Femur (tissue), 1 donor: ENCODE measurements at places on chromosomes 6 and 20.

- no peak for DNase-seq
Measured at GRCh38 chr6:41970436-41970846, 28.8 kb upstream of the CCND3 start.

DNA sequence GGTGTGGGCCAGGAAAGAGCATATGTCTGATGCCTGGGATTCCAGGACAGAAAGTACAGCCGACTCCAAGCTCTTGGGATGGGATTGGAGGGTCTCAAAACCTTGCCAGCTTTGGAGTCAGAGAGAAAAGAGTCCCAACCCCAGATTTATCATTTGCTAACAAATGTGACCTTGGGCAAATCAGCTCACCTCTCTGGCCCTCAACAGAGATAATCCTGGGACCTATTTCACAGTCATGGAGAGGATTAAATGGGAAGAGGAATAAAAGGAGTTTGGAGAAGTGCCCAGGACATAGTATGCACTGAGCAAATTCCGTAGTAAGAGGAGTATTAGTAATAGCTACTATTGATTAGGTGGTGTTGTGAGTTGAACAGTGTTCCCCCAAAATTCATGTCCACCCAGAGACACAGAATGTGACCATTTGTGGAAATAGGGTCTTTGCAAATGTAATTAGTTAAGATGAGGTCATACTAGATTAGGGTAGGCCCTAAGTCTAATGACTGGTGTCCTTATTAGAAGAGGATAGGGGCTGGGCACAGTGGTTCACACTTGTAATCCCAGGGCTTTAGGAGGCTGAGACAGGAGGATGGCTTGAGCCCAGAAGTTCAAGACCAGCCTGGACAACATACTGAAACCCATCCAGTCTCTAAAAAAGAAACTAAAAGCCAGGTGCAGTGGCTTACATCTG is 17.1 kb downstream of the RIPOR3 start:
- DNase-seq: no peak

DNA sequence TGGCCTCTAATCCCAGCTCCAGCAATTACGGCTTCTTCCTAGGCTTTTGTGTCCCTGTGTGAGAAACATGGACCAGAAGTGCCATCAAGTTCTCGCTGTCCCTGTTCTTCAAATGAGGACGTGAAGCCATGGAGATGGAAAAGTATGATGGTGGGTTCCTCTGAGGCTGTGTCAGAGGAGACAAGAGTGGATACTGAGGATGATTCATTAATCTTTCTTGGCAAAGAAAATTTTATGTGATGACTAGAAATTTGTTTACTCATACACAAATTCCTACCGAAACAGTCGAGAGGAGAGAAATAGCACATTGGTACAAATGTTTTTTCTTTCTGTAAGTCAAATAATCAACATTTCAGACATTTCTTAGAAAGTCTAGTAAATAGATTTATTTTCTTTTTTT is 35.0 kb upstream of the PNRC1 start:
- no peak for DNase-seq

DNA sequence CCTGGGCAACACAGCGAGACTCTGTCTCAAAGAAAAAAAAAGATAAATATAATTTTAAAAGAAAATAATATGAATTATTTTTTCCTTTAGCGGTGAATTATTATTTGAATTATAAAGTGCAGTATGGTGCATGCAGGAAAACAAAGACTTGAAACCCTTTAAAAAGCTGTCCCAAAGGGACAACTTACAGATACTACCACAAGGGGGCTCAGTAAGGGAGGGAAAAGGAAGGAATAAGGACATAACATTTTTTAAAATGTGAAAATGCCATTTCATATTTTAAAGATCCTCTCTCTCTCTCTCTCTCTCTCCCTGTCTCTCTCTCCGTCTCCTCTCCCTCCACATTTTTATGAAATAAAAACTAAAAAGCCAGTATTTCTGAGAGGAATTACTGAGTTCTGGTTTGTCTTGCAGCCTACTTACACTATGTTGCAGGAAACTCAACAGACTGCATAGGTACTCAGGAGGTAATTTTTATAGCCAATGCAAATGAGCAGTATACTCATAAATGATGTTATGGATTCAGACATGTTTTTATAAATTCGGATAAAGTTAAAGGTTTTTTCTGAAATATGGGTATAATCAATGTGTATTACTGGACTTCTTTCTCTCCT is 455.0 kb upstream of the GJE1 start:
- no peak for DNase-seq

- no peak for DNase-seq
Measured at GRCh38 chr20:1875762-1876161, 19.4 kb upstream of the SIRPA start.

DNA sequence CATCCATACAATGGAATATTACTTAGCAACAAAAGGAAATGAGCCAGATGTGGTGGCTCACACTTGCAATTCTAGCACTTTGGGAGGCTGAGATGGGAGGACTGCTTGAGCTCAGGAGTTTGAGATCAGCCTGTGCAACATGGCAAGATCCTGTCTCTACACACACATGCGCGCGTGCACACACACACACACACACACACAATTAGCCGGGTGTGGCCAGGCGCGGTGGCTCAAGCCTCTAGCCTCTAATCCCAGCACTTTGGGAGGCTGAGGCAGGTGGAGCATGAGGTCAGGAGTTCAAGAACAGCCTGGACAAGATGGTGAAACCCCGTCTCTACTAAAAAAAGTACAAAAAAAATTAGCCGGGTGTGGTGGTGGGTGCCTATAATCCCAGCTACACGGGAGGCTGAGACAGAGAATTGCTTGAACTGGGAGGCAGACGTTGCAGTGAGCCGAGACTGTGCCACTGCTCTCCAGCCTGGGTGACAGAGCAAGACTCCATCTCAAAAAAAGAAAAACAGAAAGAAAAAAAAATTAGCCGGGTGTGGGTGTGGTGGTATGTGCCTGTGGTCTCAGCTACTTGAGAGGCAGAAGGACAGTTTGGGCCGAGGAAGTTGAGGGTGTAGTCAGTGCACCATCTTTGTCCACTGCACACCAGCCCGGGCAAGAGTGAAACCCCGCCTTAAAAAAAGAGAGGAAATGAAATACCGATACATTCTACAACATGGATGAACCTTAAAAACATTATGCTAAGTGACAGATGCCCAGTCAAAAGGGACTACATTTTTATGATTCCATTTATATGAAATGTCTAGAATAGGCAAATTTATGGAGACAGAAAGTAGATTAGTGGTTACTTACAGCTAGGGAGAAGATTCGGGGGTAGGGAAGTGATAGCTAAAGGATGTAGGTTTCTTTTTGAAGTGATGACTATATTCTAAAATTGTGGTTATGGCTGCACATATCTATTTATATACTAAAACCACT is 52.5 kb downstream of the RBL1 start:
- no peak for DNase-seq

- no peak for DNase-seq
Measured at GRCh38 chr6:98486057-98486456, 348.3 kb upstream of the POU3F2 start.

GRCh38 chr6:26519359-26519758 is 18.8 kb upstream of the HMGN4 start:
- DNase-seq: no peak

DNA sequence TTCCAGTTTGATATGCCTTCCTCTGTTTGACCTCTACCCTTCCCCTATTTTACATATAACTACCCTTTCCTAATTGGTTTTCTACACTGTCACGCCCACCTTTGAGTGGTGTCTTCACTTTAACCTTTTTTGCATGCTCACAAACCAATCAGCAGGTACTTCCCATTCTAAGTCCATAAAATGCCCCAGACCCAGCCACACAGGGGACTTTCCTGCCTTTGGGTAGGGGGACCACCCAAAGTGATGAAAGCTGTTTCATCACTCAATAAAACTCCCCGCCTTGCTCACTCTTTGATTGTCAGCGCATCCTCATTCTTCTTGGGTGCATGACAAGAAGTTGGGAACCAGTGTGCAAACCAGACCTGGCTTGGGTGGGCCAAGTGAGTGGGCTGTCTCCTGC is 20.5 kb upstream of the SNRPC start:
- DNase-seq: no peak

- no peak for DNase-seq
Measured at GRCh38 chr20:41223112-41223511, 85.8 kb downstream of the PLCG1 start.

- DNase-seq: no peak
Measured at GRCh38 chr6:12335131-12335527, 45.0 kb downstream of the EDN1 start.

GRCh38 chr6:30452736-30453507 is 36.4 kb upstream of the HLA-E start:
- DNase-seq: no peak

DNA sequence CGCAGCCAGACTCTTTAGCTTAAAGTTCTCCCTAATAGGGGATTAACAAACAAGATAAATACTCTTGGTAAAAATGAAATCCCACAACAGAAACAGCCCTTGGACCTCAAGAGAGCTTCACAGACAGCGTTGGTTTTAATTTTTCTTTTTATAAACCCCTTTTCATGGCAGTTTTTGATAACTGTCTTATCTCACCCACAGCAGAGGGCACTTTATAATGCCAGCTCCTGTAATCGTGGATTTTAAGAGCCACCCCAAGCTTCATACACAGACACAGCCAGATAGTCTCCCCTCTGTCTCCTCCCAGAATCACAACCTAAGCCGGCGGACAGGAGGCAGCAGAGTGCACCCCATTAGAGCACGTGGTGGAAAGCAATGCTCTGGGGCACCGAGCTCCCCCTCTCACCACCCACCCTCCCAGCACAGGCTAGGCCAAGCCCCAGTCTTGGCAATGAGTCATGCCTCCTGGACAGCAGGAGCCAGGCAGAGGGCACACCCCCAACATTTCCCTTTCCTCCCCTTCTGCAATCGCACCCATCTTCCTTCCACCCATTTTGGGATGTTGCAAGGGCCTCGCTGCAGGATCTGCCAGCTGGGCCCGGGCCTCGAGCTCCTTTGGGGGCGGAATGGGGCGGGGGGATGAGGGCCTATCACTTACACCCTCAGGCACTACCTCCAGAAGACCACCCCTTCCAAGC is 2.4 kb downstream of the JAG1 start:
- DNase-seq: peak; percentile 89

GRCh38 chr6:139569566-139569965 is 195.1 kb upstream of the CITED2 start:
- no peak for DNase-seq

GRCh38 chr6:122758927-122759334 is 20.6 kb upstream of the FABP7 start:
- DNase-seq: no peak

- no peak for DNase-seq
Measured at GRCh38 chr6:38279963-38280588, 359.7 kb downstream of the BTBD9 start.

DNA sequence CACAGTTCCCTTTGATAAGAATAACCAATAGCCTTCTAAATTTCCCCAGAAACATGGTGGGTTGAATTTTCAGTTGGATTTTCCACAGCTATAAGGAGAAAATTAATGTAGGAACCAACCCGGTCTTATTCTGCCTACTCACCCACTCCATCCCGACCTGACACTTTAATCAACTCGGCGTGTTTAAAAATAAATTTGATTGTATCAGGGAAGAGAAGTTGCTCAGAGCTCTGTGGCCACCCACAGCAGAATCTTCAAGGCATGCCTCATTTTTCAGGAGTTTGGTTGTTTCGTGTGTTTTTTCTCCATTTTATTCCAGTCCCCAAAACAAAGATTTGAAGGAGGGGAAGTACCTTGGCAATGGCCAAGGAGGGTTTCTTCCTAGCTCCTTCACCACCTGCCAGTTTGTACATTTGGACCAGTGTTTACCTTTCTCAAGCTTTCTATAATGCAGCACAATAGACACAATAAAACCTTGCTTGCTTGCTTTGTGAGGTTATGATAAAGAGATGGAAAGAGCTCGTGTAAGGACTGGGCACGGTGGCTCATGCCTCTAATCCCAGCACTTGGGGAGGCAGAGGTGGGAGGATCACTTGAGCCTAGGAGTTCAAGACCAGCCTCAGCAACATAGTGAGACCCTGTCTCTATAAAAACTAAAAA is 297.2 kb upstream of the JARID2 start:
- no peak for DNase-seq

GRCh38 chr6:81166770-81167169 is 585.7 kb downstream of the TENT5A start:
- DNase-seq: peak; percentile 54

GRCh38 chr6:105691081-105691480 is 288.2 kb upstream of the PREP start:
- peak; percentile 18 for DNase-seq

DNA sequence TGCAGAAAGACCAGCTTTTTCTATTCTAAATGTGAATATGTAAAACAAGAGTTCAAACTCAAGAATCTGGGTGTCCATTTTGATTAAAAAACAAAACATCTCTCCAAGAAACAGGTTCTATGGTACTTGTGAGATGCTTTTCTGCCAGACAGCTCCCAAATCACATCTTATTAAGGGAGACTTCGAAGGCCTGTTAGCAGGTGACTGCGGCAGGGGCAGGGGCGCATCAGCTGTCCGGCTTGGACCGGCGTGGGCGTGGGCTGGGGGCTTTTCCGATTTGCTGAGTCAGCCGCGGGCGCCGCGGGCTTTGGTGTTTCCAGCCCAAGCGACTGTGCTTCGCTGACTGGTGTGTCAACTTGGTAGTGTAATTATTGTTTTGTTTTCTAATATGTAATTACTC is 32.6 kb downstream of the TFAP2A start:
- no peak for DNase-seq

- DNase-seq: no peak
Measured at GRCh38 chr20:21670126-21670525, 35.3 kb upstream of the PAX1 start.

GRCh38 chr6:2110504-2110903 is 134.9 kb downstream of the GMDS start:
- DNase-seq: no peak

- no peak for DNase-seq
Measured at GRCh38 chr6:404685-405423, 13.3 kb downstream of the IRF4 start.

DNA sequence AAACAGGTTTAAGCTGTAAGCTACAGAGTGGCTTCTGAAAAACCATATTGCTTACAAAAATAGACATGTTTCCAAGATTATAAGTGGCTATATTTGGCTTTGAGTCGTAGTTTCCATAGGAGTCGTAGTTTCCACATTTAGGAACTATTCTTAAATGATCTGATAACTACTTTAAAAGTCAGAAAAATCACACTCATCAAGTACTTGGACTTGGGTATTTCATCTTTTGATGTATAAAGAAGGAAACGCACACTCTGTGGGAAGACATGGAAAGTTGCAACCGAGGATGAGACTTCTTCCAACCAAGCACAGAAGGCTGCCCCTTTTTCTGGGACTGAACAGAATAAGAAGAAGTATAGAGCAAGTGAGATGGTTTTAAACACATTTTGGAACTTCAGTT is 118.3 kb downstream of the KHDRBS2 start:
- DNase-seq: no peak

DNA sequence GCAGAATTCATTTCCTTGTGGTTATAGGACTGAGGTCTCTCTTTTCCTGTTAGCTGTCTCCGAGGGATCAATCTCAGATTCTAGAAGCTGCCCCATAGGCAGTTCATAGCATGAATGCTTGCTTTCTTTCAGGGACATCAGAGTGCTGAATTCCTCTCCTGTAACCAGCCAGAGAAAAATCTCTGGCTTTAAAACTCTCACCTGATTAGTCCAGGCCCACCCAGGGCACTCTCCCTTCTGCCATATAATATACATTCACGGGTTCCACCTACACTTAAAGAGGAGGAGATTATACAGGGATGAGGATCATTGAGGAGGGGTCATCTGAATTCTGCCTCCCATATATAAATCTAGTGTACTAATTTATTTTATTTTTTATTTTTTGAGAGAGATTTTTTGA is 2.1 kb upstream of the KCNS1 start:
- no peak for DNase-seq
